GM20000 (cell line): ENCODE measurements at places on chromosomes 4 and X.

DNA sequence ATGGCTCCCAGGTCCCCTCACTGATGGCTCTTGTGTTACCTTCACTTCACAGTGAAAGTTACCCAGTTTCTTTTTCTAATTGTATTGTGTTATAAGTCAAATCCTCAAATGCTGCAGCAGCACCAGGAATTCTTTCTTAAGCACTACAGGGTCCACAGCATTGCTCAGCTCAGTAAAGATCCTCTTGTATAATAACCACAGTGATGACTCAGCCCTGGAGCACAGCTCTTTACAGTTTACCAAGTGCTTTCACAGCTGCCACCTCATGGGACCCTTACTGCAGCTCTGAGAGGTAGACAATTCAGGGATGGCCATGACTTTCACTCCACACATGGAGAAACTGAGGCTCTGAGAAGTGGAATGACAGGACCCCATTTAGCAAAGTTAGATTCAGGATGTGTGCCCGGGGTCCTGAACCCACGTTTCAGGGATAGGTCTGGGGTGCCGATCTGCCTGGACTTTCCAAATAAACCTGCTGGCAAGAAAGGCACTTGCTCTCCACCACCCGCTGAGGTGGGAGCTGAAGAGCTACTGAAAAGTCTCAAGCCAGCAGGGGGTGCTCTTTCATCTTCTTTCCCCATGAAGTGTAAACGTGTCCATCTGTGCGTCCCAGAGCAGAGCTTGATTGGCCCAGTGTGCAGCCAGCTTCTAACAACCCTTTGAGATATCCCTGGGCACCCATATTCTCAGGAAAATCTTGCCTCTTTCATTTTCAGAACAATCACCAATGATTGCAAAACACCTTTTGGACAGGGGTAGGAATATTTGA lies 35.7 kb upstream of the GABRQ start:
- DNase-seq, result no peak

DNA sequence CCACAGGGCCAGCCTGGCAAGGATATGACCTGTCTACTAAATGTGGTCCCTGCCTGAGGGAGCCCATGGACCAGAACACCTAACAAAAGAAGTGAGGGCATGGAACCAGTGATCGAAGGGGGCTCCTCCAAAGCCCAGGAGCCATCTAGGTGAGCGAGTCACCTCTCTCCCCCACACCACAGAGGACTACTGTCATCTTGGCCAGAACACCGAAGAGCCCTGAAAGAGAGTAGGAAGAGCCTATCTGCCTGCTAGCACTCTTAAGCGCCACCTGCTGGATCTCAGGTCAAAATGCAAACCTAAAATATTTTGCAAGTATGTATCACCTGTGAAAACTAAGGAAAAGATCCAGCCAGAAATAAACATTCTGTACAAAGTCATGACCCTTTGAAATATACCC lies 137.9 kb upstream of the ZXDB start:
- peak; percentile 18 for DNase-seq

GRCh38 chr4:29175291-29175690 lies 1544.9 kb upstream of the PCDH7 start:
- no peak for DNase-seq

DNA sequence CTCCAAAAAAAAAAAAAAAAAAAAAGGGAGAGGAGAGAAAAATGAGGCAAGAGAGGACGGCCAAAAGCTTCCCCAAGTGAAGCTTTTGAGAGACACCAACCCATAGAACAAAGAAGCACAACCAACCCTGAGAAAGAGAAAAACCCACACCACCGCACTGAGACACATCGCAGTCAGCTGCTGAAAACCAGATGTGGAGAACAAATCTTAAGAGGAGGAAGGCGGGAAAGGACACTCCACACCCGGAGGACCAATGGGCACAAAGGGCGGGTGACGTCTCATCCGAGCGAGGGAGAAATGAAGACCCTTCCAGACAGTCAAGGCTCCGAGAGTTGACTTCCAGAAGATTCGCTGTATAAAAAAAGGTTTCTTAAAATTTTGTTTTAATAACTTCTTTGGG lies 112.1 kb downstream of the AFAP1 start:
- no peak for DNase-seq
